Activated CD4-positive, alpha-beta T cell treated with anti-CD3 and anti-CD28 coated beads, Interleukin-2, amount 50 U/mL, for 24 hours (primary cell): ENCODE measurements at places on chromosomes 1 and 21.

DNA sequence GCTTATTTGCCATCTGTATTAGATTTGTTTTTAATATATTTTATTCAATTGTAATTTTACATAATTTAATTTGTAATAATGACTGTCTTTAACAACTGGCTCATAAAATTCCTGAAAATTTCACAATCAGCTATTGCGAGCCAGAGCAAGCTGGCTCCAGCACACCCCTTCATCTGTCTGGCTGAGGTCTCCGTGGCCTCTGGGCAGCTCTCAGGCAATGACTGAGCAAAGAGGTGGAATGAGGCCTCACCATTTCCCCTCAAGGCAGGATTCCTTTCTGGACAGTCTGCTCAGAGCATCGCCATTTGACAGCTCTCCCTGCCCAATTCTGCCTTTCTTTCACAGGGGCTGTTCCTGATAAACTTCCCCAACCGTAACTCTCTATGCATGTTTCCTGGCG, 5.8 kb upstream of the KANK4 start:
- no peak for DNase-seq

DNA sequence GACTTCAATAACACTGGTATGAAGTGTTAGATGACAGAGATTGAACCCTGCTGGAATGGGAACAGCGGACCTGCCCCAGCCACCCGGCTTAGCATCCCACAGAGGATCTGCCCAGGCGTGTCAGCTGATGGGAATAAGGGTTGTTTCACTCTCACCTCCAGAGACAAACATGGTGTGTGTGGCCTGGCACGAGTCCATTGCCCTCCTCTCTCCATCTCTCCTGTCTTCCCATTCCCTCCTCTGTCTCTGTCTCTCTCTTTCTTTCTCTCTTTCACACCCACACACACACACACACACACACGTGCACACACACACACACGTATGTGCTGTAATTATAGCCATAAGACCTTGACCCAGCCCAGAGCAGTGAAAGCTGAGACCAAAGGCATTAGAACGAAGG, 200.2 kb downstream of the HIVEP3 start:
- DNase-seq: no peak

DNA sequence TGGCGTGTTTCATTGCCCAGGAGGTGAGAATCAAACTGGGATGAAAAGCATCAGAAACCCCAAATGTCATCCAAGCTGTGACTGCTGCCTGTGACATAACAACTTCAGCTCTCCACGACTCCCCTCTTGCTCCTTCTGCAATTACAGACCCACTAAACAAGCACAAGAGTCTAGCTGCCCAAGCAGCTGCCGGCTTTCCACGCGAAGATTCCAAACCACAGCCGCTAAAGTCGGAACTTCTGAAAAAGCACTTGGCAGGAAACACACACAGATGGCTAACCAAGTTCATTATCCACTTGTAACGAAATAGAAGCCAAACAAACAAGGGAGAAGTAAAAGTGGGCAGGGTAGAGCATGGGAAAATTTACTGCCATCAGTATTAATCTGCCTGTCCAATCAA, 198.1 kb downstream of the SLC35F3 start:
- no peak for DNase-seq

GRCh38 chr1:228152918-228153258, 3.2 kb downstream of the GJC2 start:
- no peak for DNase-seq

- no peak for DNase-seq
These were observed 20.1 kb downstream of the NADK start for GRCh38 chr1:1758059-1758621.

DNA sequence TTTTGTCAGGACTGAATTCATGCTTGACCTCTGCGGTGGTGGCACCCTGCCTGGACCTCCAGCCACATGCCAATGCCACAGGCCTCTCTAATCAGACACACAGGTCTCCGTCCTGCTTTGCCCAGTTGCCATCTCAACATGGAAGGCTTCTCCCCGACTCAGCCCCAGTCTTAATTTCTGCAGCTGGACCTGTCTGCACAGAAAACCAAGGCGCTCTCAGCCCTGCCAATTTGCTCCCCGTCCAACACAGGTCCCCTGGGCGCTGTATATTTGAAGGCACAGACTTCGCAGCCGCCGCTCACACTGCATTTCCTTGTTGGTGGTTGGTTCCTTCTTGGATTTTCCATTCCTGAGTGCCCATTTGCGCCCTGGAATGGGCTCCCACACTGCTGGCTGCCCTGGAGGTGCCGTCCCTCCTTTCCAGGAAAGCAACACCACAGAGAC, 28.0 kb upstream of the PLEKHG5 start:
- DNase-seq: no peak

DNA sequence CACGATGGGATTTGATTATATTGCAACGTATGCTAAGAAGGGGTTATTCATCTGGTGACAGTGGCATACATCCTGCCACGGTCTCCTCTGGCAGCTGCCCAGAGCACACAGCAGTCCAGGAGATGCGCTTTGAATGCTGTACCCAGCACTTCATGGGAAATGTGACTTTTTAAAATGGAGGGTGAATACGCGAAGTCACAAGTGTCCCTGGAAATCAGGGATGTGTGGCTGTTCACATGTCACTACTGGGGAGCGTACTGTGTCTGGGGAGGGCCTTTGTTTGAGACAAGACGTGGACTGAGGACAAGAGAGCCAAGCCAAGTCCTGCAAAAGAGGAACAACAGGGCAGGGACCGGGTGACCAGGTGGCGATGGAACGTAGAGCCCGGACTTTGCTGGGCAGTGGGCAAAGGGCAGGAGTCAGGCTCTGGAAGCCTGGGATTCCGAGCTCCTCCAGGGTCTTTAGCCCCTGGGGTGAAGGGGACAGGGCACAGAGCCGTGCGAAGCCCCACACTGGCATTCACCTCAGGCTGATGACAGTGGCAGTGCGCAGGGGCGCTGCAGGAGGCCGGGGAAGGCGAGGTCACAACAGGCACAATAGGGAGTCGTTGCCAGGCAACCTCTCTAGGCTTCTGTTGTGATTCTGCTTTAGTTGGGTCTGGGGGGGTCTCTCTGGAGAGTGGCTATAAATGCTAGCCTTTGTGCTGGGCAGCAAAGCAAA, 11.4 kb upstream of the ZBTB21 start:
- no peak for DNase-seq

DNA sequence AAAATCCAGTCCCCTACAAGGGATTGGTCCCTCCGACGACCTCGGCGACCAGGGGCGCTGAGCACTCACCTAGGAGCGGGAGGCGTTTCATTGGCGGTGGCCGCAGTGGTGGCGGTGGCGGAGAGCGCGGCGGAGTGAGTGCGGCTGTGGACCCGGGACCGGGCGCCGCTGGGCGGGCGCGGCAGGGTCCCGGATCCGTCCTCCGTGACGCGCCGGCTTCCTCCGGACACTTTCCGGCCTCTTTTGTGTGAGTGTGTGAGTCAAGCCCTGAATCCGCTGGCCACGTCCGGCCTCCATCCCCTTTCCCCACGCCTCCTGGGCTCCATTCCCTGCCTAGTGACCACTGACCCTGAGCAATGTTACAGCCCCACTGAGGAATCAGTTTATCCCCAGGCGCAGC, at the start of gene ADGRL4:
TSS of gene ADGRL4 (minus strand) at position 167 of the 400 bp plus-strand sequence. CDS start at position 91, 76 bp downstream.
- DNase-seq: no peak

- no peak for DNase-seq
These were observed 576.0 kb downstream of the PTBP2 start for GRCh38 chr1:97297611-97298010.

DNA sequence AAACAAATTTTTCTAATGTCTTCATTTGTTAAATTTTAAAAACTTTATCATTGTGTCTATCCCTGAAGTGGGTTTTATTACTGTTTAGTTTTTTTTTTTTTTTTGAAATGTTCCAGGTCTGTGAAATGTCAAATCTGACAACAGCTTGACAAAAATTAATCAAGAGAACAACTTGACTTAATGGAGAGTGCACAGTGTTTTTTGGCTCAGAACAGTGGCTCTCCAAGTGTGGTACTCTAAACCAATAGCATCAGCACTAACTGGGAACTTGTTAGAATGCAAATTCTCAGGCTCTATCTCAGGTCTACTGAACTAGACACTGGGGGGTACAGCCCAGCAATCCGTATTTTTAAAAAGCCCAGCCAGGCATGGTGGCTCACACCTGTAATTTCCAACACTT, 49.2 kb downstream of the ATP1B1 start:
- DNase-seq: no peak
